Eye (tissue), 1 donor: ENCODE measurements at places on chromosomes 16 and 17.

GRCh38 chr16:79171931-79172705, 428.4 kb downstream of the MAF start:
- DNase-seq = no peak

DNA sequence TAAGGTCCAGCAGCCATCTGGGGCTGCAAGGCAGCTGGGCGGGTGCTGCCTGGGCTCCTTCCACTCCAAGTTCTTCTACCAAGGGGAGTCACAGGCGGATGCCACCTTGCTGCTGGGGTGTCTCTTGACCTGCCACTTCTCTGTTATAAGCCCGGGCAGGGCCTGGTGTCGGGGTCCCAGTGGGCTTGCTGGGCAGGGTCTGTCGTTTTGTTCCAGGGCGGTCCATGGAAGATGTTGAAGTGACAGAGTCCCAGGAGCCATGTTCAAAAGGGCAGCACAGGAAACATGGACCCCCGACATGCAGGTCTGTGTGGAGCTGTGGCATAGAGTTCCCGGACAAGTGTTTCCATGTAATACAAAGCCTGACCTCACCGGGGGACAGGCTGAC, 91.1 kb downstream of the TNFRSF13B start:
- DNase-seq = no peak

- peak; percentile 97 for DNase-seq
These were observed 36.1 kb downstream of the RNF112 start for GRCh38 chr17:19447085-19447583.

DNA sequence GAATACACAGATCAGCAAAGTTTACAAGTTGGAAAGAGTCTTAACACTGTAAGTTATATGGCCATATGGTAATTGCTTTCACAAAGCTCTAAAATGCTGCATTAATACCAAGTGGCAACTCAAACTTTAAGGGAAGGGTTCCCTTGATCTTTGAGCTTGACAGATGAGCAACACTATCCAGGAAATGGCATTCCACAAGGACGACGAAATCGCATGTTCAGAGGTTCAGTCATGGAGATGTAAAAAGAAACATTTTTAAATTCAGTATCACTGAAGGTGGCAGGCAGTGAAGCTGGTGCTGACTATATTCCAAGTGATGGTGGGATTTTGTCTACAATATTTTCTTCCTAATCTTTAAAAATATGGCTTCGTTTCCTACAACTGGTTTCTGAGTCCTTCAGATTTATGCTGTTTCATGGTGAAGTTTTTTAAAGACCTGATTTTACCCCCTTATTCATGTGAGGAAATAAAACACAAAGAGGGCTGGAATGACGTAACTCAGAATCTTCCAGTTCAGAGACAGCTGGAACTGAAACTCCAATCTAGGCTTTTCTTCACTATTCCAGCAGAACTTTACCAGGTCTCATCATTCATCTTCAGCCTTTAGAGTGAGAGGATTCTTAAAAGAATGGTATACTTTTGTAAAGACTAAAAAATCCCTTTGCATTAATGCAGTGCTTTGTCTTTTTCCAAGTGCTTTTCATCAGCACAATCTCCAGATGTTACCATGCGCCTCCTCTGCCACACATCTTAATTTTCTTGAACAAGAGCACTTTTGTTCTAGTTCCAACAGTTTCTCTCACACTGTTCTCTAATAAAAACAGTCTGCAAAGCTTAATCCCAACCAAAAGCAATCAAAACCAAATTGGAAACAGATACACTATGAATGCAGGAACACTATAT, 20.2 kb downstream of the CHCT1 start:
- peak; percentile 60 for DNase-seq

GRCh38 chr17:10803830-10804475, at the start of gene TMEM238L:
TMEM238L (minus strand) TSS chr17:10804099; CDS start chr17:10803963, 136 bp downstream.
- peak; percentile 15 for DNase-seq

- peak; percentile 56 for DNase-seq
These were observed 3.8 kb downstream of the SMARCD2 start for GRCh38 chr17:63838631-63839171.

GRCh38 chr17:80501741-80502577, 25.6 kb upstream of the NPTX1 start:
- no peak for DNase-seq

- DNase-seq = peak; percentile 69
These were observed 9.1 kb downstream of the WSCD1 start for GRCh38 chr17:6079155-6079888.

GRCh38 chr17:28331891-28332420, 3.3 kb downstream of the IFT20 start:
- no peak for DNase-seq

GRCh38 chr17:59141860-59142259, 13.1 kb downstream of the SKA2 start:
- DNase-seq = no peak
